ENCODE measurements at places on chromosomes 11 and 22.
A peak's percentile ranks its signal among the peaks of the same experiment; 100 is the strongest.

GRCh38 chr11:19719960-19720359 lies 7.3 kb downstream of the NAV2 start:
- DNase-seq, result no peak

- DNase-seq, result no peak
Observed at GRCh38 chr11:8373519-8374432, 110.1 kb upstream of the LMO1 start.

GRCh38 chr11:8812438-8812837 lies 98.6 kb upstream of the AKIP1 start:
- peak; percentile 57 for DNase-seq

GRCh38 chr11:131695889-131696429 lies 325.5 kb downstream of the NTM start:
- DNase-seq, result no peak

DNA sequence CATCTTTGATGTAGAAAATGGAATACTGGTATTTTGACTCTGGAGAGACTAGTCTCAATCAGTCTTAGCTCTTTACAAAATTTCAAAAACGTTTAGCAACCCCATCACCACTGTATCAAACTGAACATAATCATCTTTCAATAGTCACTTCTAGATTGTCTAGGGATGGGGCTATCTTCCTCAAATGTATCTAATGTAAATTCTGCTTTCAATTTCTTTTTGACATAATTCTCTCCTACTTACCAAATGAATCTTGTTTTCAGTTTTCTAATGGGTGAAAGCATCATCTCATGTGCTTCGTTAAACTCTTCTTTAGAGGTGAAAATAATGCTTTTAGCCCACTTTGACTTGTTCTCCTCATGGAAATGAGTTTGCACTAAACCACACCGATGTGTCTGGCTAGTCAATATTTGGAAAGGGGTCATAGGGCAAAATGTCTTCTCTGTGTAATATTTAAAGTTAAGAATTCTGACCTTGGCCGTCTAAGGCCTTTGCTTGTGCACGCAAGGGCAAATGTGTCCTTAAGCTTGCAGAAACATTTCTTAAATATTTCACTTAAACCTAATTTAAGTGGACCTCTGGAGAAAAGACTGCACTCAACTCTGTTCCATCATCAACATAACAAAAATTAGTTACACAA lies 5.2 kb downstream of the SIK3 start:
- DNase-seq, result no peak

DNA sequence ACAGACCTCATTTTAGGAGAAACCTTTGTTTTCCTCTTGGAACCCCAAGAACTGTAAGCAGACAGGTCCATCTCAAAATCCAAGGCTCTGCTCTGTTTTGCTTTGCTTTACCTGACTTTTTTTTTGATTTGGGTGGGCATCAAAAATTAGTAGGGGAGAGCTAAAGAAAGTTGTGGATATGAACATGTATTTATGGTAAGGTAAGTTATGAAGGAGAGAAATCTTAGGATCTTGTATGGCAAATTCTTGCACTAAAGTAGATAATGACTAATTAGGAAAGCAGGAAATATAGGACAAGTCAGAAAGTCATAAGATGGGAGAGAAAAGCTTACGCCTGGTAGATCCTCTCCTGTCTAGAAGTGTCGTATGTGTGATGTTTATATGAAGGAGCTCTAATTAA lies 116.1 kb upstream of the VPREB1 start:
- no peak for DNase-seq

- DNase-seq, result no peak
Observed at GRCh38 chr11:10918275-10918674, 60.4 kb upstream of the ZBED5 start.

DNA sequence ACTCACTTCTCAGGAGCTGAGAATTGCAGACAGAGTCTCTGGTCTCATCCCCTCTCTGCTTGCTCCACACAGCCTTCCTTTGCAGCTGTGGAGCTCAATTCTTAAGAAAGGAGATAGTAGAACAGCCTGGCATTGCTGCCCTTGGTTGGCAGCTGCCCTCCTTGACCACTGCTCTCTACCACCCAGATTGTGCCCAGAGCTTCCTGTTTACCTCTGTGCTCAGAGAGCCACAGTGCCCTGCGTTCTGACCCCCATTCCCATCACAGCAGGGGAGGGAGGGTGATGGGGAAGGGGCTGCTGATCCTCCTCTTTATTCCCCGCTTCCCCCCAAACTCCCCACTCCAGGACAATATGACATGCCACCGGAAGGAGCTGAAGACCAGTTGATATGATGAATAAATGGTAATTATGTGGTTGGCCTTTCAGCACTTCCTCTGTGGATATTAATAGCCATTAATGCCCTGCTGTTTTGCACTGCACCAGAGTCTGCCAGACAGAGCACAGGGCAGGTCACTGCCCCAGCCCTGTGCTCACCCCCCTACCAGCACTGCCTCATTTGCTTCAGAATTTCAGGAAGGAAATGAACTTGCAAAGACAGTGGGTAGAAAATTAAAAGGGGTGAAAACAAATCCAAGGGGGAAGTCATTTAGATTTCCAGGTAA lies 426.8 kb upstream of the CADM1 start:
- no peak for DNase-seq

DNA sequence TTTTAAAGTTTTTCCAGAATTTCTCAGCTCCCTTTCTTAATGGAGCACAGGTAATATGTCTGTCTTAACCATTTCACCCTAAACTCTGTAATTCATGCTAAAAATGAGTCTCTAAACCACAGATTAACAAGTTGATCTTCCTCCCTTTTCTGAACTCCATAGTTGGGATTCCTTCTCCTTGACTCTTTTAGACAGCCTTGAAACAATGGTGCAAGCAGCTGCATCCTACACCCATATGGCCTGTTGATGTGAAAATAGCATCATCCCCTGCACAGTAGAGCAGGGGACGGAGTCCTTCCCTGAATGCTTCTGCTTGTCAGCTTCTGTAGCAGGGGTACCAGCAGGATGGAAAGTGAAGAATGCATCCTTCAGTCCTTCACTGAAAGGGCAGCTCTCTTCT lies 192.8 kb upstream of the SORL1-AS1 start:
- no peak for DNase-seq
